Activated naive CD8-positive, alpha-beta T cell treated with anti-CD3 and anti-CD28 coated beads, Interleukin-2, amount 10 ng/mL, durations not matched to agents 7 days and 5 days (primary cell): ENCODE measurements at places on chromosomes 13 and 19. TPM values are rescaled to one million over a fixed set of nuclear protein-coding genes. Genes with fewer than 3 reads are reported as not detected.

DNA sequence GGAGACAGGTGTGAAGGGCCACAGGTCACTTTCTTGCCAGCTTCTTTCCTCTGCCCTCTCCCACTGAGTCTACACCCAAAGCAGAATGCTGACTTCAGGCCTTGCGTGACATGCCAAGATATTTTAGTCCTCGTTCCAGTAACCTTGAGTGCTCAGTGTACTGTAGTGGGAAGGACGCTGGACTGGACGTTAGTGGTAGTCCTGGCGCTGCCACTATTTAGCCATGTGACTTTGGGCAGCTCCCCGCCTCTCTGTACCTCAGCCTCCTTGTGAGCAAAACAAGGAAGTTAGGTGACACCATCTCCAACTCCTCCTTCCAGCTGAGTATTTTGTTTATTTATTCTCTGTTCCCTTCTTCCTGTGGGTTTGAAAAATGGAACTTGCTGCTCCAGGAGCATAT is 86.1 kb downstream of the FRY start:
- DNase-seq = no peak

DNA sequence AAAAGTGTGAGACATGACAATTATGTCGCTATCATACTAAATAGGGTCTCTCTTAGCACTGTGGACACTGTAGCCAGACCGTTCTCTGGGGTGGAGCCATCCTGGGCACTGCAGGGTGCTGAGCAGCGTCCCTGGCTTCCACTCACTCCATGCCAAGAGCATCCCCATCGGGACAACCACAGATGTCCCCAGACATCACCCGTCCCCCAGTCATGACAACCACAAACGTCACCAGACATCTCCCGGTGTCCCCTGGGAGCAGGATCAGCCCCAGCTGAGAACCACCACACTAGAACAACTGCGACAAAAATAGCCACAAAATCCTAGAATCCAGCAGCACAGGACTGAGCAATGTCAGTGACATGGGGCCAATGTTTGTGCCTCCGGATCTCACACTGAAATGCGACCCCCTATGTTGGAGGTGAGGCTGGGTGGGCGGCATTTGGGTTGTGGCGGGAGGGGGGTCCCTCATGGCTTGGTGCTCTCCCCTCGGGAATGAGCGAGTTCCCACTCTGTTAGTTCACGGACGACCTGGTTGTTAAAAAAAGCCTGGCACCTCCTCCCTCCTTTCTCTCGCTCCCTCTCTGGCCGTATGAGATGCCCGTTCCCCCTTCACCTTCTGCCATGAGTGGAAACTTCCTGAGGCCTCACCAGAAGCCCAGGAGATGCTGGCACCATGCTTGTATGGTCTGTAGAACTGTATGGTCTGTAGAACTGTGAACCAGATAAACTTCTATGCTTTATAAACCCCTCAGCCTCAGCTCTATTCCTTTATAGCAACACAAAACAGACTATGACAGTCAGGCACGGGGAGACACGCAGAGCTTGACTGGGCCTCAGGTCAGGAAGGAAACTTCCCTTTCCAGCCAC is 93.9 kb downstream of the GADD45B start:
- no peak for DNase-seq

DNA sequence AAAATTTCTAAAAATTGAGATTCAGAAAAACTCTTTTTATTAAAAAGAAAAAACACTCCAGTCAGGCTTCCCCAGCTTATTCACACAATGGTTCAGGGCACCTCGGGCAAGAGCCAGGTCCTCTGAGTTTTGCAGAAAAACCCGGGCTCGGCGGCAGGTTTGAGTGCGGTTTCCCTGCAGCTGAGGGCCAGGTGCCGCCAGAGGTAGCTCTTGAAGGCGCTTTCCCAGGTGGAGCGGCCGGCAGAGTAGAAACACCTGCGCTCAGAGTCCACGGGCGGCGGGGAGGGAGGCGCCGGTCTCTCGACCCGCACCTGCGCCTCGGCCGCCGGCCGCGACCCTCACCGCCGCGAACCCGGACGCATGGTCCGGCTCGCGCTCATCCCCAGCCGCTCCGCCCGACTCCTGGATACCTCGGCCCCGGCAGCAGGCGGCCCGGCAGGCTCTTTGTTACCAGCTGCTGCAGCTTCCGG is 444 bp downstream of the PROSER1 start:
- DNase-seq = no peak

DNA sequence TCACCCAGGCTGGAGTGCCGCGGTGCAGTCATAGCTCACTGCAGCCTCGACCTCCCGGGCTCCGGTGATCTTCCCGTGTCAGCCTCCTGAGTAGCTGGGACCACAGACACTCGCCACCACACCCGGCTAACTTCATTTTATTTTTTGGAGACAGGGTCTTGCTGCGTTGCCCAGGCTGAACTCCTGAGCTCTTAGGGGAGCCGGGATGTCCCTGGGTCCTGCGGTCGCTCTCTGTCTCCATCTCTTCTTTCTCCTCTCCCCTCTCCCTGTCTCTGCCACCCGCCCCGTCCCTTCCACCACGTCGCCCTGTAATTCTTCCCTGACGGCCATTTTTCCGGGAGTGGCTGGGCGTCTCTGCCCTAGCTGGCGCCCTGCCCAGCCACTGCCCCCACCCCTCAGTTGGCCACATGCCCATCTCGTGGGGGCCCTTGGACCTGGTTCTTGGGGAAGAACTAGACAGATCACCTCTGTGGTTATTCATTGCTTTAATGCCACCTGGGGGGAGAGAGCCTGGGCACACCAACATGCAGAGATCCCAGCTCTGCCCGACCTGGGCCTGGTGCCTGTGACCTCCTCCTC is 18.9 kb downstream of the ARID3A start:
- no peak for DNase-seq

DNA sequence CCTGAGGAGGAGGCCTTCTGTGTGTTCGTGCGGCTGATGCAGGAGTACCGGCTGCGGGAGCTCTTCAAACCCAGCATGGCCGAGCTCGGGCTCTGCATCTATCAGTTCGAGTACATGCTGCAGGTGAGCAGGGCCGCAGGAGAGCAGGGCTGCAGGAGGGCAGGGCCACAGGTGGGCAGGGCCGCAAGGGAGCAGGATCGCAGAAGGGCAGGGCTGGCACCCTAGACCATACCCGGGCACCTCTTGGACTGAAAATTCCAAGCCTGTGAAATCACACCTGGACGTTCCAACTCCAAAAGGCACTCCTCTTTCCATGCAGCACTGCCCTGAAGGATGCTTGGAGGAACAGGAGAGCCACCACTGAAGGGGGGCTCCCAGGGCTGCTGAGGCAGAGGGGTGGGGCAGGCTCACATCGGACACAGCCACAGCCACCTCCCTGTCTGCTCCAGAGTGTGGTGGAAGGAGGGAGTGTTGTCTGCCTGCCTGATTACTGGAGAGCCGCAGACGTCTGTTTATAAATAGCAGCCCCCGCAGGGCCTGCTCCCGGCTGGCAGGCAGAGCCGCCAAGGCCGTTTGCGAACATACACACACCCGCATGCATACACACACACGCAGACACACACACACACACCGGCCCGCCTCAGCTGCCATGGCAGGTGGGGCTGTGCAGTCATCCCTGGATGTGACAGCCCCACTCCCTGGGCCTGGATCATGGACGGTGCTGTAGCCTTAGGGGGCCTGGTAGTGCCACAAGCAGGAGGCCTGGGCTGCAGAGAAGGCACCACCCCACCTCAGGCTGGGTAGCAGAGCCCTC is 20.2 kb downstream of the EVI5L start:
- no peak for DNase-seq

- DNase-seq = no peak
These were observed 288.0 kb upstream of the TMTC4 start for GRCh38 chr13:100962585-100962984.

- DNase-seq = no peak
These were observed at the start of gene ERFL for GRCh38 chr19:41928221-41928683. Gene ERFL, minus strand, starts transcription at chr19:41928449. Its CDS starts 15,530 bp downstream, at chr19:41912919.

GRCh38 chr13:73702419-73703071 is 431.7 kb downstream of the KLF12 start:
- no peak for DNase-seq

- DNase-seq = no peak
These were observed 45.8 kb downstream of the UFM1 start for GRCh38 chr13:38395497-38395788.

DNA sequence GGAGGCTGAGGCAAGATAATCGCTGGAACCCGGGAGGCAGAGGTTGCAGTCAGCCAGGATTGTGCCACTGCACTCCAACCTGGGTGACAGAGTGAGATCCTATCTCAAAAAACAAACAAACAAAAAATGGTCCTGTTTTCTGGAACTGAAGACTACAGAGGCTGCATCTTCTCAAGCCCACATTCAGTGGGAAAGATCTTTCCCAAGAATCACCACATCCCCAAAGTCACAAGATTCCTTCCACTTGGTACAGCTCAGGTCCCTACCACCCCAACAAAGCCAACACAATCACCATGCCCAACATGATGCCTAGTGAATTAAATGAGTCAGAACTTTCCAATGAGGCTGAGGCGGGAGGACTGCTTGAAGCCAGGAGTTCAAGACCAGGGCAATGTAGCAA is 15.3 kb downstream of the CATSPERG start:
- no peak for DNase-seq

DNA sequence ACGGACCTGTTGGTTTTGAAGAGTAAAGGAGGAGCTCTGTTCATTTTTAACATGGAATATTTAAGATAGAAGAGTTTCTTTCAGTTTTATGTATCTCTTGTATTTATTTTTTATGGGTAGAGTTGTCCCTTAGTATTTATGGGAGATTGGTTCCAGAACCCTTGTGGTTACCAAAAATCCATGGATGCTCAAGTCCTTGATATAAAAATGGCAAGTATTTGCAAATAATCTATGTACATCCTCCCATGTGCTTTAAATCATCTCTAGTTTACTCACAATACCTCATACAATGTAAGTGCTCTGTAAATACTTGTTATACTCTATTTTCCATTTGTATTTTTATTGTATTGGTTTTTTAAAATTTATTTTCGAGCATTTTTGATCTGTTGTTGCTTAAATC is 63.1 kb downstream of the TM9SF2 start:
- no peak for DNase-seq

DNA sequence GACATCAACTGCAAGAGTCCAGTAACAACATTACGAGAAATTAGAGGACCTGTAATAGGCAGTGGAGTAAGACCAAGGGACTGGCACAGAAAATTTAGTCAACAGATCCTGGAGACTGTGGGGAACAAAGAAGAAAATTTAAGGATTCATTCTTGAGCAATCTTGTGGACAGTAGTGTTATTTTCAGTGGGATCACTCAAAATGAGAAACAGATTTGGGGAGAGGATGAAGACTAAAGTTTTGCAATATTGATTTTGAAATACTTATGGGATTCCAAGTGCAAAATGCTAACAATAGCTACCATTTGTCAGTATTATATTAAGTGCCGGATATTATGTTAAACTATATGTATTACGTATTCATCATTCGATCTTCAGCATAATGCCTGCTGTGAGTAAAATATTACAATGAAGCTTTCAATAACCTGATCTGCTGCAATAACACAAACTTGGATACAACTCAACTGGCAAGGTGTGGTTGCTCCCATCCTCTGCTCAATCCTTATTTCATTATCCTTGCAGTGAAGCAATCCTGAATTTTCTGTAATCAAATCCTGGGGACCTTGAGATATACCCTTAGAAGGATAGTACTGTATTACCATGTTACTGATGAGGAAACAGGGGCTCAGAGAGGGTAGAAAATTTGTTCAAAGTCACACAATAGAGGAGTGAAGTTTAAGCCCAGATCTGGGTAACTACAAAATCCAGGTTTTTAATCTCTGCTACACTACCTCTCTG is 84.2 kb downstream of the SACS start:
- no peak for DNase-seq

GRCh38 chr13:99281811-99282263 is 23.7 kb upstream of the GPR18 start:
- DNase-seq = no peak

DNA sequence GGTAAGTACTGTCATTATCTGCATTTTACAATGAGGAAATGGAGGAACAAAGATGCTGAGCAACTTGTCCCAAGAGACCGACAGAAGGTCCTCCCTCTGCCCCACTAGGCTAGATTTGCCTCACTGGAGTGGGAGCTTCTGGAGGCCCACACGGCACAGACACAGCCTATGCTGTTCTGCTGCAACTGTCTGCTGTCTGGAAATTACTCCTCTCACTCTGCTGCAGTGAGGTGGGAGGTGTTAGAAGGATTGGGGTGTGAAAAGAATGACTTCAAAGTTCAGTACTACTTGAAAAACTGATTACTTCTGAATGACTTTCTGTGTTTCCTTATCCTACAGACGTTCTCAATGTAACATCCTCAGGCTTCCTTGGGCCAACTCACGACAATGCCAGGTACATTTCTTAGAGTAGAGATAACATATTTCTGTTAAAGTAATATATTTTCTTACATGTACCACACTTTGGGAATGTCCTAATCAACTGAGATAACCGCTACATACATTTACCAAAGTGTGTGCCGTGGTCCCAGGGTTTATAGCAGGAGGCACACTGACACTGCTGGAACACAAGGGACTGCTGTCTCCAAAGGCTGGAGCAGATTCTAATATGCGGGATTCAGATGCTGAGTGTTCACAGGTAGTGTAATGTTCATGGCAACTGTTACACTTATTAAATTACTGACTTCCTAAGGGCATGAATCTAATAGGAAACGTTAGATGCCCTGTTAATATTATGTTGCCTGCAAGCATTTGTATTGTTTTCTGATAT is 53.5 kb upstream of the WASF3 start:
- no peak for DNase-seq

GRCh38 chr13:73103238-73103637 is 44.4 kb downstream of the KLF5 start:
- no peak for DNase-seq

GRCh38 chr13:38656699-38657098 is 30.2 kb upstream of the FREM2 start:
- DNase-seq = no peak

DNA sequence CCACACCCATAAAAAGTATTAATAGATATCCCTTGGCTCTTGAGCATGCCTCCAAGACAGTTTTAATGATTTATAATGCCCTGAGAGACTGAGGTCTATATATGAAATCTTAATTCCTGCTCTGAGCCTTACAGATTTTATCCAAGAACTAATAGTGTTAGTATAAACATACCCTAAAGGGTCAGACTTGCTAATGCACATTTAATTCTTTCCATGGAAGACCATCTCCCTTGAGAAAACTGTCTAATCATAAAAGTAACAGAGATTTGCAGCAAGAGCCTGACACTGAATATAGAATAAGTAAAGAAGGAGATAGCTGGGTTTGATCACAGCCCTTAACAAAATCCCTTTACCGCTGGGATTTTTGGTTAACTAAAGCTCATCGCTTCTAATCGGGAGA is 650.8 kb upstream of the KLF12 start:
- no peak for DNase-seq

GRCh38 chr13:91020461-91021034 is 326.9 kb upstream of the MIR17HG start:
- no peak for DNase-seq

The FPR3 gene
- total RNA-seq = 2.5 TPM

The THSD8 gene
- 5.8 TPM for total RNA-seq

The CHAF1A gene
- total RNA-seq = 77.0 TPM

The ZNF575 gene
- 3.9 TPM for total RNA-seq

The GPR12 gene
- total RNA-seq = not detected

The TMPRSS9 gene
- total RNA-seq = 0.22 TPM
